ENCODE measurements at places on chromosomes 13 and 19.

- no peak for DNase-seq
Observed at GRCh38 chr13:19117913-19118739, 63.5 kb downstream of the TUBA3C start.

DNA sequence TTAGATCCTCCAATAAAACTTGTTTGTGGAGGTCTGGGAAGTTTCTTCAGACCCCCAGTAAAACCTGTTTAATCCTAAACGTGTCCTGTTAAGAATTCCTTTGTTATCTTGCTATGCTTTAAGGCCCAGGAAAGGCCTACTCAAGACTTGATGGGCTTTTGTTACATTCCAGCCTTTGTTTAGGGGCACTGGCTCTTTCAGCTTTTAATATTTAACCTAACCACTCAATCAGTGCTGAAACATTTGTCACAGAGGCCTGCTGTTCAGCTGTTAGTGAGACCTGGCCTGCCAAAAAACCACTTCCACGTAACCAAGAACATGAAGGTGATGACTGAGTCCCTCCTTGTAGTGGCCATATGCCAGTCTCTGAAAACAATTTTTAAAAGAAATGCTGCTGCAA lies 41.7 kb downstream of the PCDH17 start:
- no peak for DNase-seq

DNA sequence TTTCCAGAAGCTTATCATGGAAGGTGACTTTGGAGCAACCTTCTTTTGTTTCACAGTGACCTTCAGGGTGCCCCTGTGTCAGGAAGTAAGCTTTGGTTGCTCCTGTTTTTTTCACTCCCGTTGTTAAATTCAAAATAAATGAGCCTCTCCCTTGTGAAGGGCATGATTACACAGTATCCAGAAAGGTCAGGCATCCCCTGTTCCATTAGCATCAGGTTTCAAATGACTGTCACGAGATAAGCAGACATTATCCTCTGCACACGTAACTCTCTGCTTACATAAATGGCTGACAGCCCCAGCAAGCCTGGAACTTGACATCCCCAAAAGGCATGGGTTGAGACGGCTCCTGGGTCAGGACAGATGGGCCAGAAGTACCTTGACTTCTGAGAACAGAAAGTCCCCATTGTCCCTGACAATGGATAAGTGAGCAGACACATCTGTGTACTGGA lies 52.0 kb downstream of the RAB20 start:
- DNase-seq = no peak

GRCh38 chr13:52921194-52921593 lies 72.8 kb upstream of the PCDH8 start:
- DNase-seq = peak; percentile 83

GRCh38 chr13:36882829-36883390 lies 37.1 kb downstream of the SMAD9 start:
- DNase-seq = no peak

GRCh38 chr13:111474136-111475002 lies 153.9 kb downstream of the TEX29 start:
- DNase-seq = peak; percentile 60

- no peak for DNase-seq
Observed at GRCh38 chr13:25018729-25019115, 77.2 kb upstream of the PABPC3 start.

DNA sequence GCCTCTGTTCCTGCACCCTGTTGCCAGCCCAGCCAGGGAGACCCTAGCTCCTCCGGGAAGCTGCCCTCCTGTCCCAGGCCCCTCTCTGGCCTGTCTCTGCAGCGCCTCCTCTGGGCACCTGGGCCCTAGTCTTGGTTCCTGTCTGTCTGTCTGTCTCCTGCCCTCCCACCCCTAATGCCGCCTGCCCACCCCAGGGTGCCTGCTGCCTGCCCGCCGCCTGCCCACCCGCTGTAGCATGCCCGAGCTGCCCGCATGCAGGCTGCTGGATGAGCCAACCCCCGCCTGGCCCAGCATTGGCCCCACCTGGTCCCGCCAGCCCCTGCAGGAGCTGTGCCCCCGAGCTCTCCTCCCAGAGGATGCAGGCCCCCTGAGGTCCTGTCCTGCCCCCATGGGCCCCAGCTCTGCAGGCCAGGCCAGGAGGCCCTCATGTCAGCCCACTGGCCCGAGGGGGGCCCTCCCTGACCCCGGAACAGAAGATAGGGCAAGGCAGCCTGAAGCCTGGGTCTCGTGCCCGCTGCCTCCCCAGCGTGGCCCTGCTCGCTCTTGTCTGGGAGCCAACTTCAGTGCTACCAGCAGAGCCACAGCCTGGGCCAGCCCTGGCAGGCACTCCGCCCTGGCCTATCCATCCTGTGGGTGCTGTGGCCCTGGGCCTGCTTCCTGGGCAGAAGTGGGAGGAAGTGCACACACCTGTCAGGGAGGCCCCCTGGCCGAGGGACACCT lies 5.2 kb downstream of the MAP2K7 start:
- DNase-seq = no peak

DNA sequence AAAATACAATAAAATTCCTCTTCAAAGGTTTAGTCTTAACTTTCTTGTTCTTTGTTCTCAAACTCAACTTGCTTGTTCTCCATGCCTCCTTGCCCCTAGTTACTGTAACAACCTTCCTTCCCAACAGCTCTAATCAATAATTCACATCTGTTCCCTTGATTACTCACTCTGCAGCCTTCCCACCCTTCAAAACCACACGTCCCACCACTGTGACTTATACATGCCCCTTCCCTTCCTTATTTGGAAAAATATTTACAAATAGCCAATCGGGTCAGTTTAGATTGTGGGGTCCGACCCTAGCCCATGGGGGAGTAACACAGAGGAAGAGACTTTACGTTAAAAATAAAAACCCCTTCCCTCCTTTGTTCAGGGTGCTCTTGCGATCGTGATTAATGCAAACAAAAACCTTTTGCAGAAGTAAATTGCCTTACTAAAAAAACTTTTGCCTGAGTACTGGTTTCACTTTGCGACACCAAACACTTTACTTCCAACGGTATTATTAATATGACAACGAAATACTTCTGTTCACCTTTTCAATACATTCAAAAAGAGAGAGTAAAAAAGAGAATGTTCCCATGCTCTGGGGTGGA lies 512 bp upstream of the ZNF93 start:
- DNase-seq = no peak

GRCh38 chr19:36225219-36225892 lies 10.4 kb downstream of the ZNF146 start:
- DNase-seq = no peak

DNA sequence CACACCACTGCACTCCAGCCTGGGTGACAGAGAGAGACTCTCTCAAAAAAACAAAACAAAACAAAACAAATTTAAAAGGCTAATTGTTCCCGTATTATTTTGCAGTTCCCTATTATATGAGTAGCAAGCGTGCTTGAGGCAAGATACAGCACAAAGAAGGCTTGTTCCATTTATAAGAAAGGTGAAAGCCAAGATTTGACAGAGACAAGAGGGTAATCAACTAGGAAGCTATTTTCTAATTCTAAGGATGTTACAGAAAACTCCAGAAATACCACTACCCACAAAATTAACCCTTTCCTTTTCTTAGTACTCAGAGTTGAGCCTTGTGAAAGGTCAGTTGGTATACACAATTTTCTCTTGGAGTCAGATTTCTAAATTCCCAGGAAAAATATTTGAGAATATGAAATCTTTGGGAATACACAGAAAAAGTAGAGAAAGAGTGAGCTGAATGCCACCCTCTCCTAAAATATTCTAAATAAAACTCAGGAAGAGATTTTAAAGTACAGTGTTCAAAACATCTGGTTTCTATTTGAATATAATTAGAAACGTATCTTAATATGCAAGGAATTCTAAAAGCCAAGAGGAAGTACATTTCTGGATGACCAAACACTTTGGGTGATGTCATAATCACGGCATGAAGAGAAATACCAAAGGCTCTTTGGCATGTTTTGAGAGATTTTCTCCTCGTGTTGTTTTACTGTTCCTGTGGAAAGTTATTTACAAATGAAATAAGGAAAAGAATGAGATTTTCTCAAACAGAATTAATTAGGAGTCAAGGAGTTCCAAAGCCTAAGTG lies 63.0 kb upstream of the FLT1 start:
- DNase-seq = no peak

DNA sequence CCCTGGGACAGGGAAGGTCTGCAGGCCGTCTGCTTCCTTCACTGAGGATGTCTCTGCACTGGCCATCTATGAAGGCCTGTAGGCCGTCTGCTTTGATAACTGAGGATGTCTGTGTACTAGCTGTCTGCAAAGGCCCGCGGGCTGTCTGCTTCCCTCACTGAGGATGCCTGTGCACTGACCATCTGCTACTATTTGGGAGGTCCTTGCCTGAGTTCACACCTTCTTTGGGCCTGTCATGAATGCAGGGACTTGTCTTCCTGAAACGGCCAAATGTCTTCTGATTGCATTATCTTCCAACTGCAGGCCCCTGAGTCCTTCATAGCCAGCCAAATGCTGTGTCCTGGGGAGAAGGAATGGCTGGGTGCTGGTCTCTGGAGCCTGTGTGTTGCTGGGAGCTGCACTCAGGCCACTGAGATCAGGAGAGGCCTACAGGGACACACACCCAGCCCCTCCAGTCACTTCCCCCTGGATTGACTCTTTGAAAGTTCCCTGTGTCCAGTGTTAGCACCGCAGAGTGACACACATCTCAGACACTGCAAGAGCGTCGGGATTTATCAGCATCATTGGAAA lies 72.9 kb downstream of the TEX29 start:
- DNase-seq = no peak

- DNase-seq = no peak
Observed at GRCh38 chr13:35646056-35646774, 169.7 kb upstream of the MAB21L1 start.

- DNase-seq = no peak
Observed at GRCh38 chr13:74747186-74747955, 613.2 kb upstream of the KLF12 start.

GRCh38 chr13:95220611-95221010 lies 80.6 kb downstream of the ABCC4 start:
- no peak for DNase-seq

- DNase-seq = no peak
Observed at GRCh38 chr13:45084515-45084914, 35.8 kb upstream of the GTF2F2 start.

GRCh38 chr19:16470541-16470910 lies 1.2 kb downstream of the EPS15L1 start:
- DNase-seq = no peak

DNA sequence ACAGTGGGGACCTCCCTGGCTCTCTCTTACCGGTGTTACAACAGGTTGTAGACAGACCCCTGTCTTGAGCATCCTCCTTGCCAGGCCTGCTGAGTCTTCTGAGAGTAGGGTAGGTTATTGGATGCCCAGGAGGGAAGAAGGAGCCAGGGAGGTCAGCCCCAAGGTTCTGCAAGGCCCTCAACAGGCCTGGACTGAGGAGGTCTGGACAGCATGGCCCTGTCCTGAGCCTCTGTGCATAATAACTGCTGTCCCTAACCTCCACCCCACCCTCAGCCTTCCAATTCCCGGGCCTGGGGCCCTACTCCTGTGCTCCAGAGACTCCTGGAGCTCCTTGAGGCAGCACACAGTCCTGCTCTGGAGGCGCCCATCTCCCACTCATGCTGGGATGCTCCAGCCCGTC lies 336 bp downstream of the CD22 start:
- no peak for DNase-seq

GRCh38 chr13:53921473-53921872 lies 892.9 kb downstream of the OLFM4 start:
- DNase-seq = no peak

GRCh38 chr13:47158593-47158992 lies 261.7 kb upstream of the HTR2A start:
- no peak for DNase-seq

DNA sequence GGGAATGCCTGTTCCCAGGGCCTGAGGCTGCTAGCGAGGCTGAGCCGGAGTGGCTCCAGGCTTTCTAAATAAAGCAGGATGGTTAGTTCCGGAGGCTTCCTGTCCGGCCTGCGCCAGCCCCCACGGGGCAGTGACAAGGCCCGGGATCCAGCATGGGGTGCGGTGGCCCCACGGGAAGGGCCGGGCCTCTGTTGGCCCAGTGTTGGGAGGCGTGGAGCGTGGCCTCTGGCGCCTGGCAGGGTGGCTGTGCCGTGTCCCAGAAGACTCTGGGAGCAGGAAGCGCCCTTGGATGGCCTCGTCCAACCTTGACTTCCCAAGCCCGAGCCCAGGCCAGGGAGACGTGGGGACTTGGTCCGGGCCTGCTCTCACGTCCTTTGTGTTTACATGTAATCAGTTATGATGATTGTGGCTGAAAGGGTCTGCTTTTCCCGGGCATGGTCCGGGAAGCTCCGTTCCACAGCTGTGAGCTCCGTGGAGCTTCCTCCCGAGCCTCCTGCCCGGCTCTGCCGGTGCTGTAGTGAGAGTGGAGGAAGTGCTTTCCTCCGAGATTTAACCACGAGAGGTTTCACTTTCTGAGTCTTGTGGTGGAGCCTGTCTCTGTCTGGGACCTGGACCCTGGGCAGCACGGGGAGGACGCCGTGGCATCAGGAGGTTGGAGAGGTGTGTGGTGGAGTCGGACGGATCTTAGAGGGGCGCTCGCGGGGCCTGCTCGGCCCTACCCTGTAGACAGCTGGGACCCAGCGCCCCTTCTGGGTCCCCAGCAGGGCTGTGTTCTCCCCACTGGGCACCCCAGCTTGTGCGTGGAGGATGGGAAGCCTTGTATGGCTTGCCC lies 4.6 kb downstream of the GNA11 start:
- DNase-seq = no peak

DNA sequence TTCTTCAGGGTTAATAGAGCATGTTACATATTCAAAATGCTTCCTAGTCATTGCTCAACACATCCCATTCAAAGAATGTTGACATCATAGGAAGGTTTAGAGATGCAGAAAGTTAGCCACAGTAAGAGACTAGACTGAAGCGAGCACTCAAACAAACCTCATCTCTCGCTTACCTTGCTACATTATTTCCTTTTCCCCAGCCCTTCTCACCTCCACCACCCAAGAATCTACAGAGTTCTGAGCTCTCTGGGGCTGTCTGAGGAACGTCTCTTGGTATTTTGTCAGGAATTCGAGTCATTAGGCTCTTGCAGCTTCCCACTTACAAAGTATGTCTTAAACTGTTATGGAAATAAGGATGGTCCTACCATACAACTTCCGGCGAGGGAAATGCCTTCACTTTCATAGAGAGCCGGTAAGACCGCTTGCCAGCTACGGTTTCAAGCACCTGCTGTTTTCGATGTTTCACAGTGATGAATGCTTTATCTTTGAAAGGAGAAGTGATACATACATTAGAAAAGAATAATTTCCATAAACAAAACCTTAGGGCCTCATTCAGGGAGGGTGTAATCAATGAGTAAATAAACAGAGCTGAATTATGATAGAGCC lies 65.1 kb downstream of the FLT1 start:
- DNase-seq = no peak

GRCh38 chr19:7783991-7784423 lies 21.0 kb downstream of the CLEC4M start:
- DNase-seq = no peak

- DNase-seq = no peak
Observed at GRCh38 chr13:28819046-28819730, 951 bp upstream of the MTUS2 start.
